Pancreas (tissue), 10 donors: ENCODE measurements at places on chromosomes 4 and X.

GRCh38 chrX:48695925-48696300 is 621 bp upstream of the SUV39H1 start:
- no peak for DNase-seq

- DNase-seq = no peak
These were observed 2.2 kb downstream of the UGT2A1 start for GRCh38 chr4:69650872-69651271.

DNA sequence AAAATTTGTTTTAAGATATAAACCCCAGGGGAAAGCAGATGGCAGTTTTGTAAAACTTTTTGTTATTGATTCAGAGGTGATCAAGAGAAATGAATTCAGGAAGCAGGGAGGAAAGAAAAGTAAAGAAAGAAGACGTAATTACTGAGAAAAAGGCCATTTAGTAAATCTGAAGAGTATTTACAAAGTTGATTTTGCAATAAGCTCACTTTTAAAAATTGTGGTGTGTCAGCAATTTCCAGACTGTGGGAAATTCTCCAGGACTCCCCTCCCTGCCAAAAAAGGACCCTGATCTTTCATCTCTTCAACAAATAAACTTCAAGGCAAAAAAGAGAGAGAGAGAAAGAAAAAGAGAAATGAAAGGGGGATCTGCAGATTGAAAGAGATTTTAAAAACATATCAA is 36.6 kb downstream of the PCYT1B start:
- no peak for DNase-seq

DNA sequence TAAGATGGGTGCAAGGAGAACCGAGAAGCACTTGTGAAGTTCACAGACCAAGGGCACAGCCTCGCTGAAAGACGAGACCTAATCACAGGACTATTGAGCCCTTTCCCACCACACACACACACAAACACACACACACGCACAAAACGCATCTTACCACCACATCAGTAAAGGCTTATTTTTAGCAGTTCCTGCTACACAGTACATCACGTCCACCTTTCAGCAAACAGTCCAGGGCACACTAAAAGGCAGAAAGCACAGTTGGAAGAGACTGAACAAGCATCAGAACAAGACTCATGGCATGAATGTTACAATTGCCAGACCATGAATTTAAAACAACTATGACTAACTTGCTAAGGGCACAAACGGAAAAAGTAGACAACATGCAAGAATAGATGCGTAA is 83.6 kb upstream of the MAPK10 start:
- DNase-seq = no peak

DNA sequence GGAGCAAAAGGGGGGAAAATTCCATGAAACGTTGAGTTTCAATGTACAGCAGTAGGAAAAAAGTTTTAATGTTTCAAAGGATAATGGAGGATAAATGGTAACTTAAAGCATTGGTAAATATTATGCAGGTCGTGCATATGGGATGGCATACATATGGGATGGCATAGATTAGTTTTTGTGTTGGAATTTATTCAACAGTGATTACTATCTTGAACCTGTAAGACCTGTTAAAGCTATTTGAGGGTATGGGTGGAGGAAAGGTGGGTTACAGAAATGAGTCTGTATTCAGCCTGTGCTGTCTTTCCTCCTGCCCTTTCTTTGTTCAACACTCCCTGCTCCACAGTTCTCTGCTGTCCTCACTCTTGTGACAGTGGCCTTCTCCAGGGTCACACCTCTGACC is 54.6 kb downstream of the ARHGAP10 start:
- no peak for DNase-seq

GRCh38 chr4:41465146-41465761 is 72.7 kb upstream of the LIMCH1 start:
- DNase-seq = no peak

DNA sequence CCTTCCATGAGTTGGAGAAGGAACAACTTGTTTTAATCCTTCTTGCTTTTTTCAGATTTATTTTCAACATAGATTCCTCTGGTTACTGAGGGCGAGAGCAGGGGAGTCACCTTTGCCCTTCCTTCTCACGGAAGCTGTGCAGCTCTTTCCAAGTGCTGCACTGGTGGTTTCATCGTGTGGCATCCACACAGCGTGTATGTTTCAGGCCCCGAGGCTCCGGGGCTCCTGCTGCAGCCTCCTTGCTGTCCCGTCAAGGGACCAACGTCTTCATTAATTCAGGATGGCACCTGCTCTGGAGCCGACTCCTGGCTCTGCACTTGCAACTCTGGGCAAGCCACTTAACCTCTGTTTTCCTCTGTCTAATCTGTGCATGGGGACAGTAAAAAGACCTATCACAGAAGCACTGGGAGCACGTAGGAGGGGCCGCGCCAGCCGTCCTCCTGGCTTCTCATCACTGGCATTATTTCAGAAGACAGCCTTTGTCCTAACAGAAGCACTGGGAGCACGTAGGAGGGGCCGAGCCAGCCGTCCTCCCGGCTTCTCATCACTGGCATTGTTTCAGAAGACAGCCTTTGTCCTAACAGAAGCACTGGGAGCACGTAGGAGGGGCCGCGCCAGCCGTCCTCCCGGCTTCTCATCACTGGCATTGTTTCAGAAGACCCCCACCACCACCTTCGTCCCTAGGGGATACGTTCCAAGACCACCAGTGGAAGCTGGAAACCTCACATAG is 117.8 kb upstream of the NKX1-1 start:
- DNase-seq = no peak

DNA sequence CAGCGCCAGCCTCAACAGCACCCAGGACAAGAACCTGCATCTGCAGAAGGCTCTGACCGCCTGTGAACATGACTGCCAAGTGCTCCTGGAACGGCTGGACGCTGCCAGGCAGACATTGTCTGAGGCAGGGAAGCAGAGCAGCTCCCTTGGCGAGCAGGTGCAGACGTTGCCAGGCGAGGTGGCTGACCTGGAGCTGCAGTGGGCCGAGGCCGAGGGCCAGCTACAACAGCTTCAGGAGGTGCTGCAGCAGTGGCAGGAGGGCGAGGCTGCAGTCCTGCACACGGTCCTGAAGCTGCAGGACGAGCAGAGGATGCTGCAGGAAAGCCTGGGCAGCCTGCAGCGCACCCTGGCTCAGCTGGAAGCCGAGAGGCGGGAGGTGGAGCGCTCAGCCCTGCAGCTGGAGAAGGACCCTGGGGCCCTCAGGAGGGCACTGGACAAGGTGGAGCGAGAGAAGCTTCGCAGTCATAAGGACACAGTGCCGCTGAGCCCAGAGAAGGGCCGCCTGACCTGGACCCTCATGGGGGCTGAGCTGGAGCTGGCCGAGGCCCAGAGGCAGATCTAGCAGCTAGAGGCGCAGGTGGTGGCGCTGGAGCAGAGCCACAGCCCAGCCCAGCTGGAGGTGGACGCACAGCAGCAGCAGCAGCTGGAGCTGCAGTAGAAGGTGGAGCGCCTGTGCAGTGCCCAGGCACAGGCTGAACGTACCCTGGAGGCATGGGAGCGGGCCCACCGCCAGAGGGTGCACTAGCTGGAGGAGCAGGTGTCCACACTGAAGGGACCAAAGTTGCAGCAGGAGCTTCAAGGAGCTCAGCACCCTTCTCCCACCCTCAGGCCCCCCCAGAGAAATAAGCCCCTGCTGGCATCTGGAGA is 16.4 kb downstream of the SMIM10L2A start:
- DNase-seq = no peak

DNA sequence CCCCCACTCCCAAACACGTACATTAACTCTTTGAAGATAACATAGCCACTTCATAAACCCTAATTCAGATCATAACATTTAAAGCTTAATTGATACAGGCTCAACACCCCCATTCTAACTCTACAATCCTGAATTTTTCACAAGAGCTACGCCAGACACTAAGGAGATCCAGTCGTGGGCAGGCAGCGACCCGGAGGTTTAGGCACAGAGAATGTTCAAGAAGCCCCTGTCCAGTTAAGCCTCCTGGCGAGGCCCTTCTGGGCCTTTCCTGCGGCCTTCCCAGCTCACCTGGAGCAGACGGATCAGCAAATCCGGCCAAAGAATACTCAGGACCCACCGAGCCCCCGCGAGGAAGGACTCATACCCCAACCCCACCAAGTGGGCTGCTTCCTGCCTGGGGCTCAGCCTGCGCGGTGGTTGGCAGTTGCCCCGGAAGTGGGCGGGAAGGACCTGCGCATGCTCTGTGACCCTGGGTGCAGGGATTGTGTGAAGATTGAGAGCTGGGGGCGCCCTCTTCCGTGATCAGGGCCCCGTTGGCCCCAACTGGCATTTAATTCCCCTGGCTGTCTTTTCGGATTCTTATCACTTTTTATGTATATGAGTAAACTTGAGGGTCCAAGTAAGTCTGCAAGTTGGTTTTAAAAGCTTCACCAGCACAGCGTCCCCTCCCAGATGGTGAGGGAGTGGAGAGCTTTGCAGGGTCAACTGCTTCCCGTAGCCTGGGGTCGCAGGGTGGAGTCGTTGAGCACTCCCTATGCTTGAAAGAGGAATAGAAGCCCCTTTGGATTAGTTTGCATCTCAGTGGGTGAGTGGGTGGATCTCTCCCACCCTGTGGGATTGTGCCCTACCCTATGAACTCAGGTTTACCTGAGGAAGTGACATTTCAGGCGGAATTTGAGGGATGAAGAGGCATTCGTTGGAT is at the start of gene TRIM61:
TRIM61 (minus strand) TSS at position 415 of the 922 bp plus-strand sequence. CDS start 7,655 bp downstream, outside the sequence.
- DNase-seq = peak; percentile 20

- DNase-seq = no peak
These were observed 34.3 kb upstream of the ANTXR2 start for GRCh38 chr4:80107374-80107773.

- DNase-seq = no peak
These were observed 89.8 kb downstream of the UCHL1 start for GRCh38 chr4:41346306-41347061.

DNA sequence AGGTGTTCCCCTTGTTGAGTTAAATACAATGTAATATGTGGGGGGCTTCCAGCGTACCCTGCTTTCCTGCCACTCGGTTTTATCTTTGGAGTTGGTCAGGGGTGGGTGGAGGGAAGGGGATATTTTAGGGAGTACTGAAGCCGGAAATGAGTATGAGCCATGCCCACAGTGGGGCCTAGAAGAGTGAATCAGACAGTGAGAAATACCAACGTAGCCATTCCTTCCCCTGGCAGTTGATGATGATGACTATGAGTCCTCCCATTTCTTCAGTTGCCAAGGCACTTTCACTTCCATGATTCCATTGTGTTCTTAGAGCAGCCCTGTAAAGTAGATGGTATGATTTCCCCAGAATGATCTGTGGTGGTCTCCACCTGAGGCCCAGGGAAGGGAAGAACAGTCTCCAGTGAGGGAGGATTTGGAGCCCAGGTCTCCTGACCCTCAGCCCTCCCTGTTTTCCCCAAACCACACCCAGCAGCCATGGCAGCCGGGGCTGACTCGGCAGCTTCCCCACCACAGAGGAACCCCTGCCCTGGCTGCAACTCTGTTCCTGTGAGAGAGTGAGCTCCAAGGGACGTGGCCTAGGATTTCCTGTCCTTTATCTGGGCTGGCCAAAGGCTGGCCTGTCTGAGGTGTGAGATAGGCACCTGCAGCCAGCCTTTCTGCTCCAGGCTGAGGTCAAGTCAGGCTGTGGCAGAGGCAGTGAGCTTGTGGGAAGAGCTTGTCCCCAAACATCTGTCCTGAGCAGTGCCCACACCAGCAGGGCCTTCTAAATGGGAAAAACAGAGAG is 52.7 kb downstream of the STARD8 start:
- peak; percentile 40 for DNase-seq

DNA sequence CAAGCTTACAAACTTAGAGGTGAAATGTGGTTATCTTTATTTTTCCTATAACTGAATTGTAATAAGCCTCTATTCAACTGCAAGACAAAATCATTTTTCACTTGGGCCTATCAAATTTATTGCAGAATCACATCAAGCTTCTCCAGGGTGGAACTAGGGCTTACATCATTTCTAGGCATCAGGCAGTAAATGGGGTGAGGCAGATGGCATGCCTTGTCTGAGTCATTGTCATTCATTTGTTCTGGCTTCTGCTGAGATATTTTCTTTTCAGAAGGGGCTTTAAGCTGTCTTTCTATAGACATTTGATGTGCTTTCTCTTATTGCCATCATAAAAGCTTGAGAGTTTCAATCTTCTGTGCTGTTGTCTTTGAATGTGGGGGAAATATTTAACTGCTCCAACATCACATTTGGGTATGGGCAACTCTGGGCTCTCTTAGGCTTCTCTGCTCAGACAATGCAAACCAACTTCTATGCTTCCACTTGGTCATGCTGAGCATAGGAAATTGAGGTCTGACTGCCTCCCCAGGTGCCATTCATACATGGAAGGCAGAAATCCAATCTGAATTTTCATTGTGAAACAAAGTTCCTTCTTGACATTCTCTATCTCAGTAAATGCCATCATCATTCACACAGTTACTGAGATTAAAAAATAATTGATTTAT is 225.8 kb upstream of the GIMD1 start:
- DNase-seq = no peak

- DNase-seq = no peak
These were observed 82.9 kb upstream of the PNPLA4 start for GRCh38 chrX:8010105-8010504.

GRCh38 chr4:189355590-189355989 is 585.1 kb upstream of the FRG1 start:
- peak; percentile 44 for DNase-seq

DNA sequence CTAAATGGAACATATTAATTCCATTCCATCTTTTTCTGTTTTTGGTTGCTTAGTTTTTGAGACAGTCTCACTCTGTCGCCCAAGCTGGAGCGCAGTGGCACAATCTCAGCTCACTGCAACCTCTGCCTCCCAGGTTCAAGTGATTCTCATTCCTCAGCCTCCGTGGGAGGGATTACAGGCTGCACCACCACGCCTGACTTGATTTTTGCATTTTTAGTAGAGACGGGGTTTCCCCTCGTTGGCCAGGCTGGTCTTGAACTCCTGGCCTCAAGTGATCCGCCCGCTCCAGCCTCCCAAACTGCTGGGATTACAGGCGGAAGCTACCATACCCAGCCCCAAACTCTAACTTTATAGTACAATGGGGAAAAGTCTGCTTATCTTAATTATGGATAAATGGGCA is 11.2 kb downstream of the HNRNPD start:
- DNase-seq = no peak

DNA sequence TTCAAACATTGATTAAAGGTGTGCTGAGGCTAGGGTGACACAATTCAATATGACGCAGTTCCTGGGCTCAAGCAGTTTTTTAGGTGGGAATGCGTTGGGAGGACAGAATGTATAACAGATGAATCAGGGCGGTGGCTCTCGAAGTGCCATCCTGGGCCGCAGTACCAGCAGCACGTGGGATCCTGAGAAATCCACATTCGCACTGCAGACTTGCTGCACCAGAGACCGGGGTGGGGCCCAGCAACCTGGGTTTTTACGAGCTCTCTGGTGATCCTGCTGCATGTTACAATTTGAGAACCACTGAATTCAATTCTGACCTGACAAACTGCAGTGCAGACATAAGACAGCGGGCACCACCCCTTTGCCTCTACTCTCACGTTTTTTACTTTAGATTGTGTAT is 30.4 kb downstream of the FAM149A start:
- no peak for DNase-seq

GRCh38 chrX:72117636-72118210 is 14.0 kb downstream of the RTL5 start:
- no peak for DNase-seq

GRCh38 chr4:178665916-178666315 is 1223.7 kb upstream of the AGA start:
- no peak for DNase-seq

DNA sequence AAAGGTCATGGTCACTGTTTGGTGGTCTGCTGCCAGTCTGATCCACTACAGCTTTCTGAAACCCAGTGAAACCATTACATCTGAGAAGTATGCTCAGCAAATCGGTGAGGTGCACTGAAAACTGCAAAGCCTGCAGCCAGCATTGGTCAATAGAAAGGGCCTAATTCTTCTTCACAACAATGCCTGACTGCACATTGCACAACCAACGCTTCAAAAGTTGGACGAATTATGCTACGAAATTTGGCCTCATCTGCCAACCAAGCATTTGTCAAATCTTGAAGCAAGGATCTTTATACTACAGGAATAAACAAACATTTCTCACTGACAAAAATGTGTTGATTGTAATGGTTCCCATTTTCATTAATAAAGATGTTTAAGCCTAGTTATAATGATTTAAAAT is 90.4 kb downstream of the EIF4E start:
- DNase-seq = no peak
